ENCODE measurements at places on chromosomes 5 and 9. TPM values are rescaled to one million over a fixed set of nuclear protein-coding genes. Genes with fewer than 3 reads are reported as not detected.

The FOXD4L3 gene
- total RNA-seq = 0.23 TPM

The BNC2 gene
- total RNA-seq = 2.5 TPM

The FAM13B gene
- 139 TPM for total RNA-seq

The SLC6A3 gene
- total RNA-seq = 12.5 TPM

The SLC6A7 gene
- 20.5 TPM for total RNA-seq

Data from diencephalon (tissue), 1 donor.